ENCODE measurements at places on chromosomes 2 and 18.

- DNase-seq: no peak
These were observed 17.3 kb downstream of the BUB1 start for GRCh38 chr2:110660558-110660957.

DNA sequence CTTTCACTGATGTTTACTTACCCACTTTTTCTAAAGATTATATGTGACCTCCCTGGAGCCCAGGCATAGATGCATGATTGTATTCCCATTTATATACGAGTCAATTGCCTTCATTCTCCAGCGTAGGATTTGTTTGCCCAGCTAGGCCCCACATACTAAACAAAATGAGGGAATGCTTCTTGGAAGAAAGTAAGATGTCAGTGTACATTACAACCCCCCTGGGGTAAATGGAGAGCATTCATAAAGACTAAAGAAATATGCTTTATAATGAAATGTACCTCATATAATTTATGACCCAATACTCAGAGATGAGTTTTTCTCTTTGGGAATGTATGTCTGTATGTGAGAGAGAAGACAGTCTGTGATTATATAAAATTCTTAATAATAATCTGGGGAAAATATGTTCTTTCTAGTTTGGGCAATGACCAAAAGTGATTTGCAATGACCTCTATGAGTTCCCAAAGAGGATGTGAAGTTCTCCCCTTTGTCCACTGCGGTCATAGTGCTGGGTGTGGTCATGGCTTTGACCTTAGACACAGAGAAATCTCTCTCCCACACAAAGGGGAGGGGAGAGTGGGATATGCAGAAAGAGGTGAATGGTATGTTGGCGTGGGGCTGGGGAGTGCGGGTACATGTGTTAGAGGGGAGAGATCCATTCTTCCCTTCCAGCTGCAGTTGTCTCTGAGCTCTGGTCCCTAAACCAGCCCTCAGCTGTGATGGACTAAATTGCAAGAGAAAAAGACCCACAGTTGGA, 175.6 kb downstream of the EN1 start:
- DNase-seq: no peak

- DNase-seq: no peak
These were observed 38.0 kb downstream of the VSNL1 start for GRCh38 chr2:17578466-17578928.

DNA sequence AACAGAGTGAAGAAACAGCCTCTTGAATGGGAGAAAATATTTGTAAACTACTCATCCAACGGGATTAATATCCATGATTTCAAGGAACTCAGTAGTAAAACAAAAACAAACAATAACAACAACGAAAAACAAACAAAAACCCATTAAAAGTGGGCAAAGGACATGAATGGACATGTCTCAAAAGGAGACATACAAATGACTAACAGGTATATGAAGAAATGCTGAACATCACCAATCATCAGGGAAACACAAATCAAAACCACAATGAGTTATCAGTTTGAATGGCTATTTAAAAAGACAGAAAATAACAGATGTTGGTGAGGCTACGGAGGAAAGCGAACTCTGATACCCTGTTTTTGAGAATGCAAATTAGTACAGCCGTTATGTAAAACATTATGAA, 224.8 kb upstream of the NRXN1 start:
- no peak for DNase-seq

DNA sequence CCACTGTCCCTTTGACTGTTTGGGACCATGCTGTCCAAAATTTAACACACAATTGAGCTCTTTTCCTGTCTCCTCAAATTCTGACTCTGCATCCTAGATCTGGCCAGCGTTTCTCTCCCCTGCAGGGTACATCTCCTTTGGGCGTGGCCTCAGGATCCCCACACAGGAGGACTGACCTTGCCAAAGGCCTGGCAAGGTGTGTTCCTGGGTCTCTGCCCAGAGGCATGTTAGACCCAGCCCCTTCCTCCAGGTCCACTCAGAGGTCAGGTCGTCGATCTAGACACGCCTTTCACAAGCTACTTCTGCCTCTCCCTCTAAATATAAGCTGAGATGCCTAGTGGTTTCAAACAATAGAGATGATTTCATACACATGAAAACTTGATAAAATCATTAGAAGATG, 45.4 kb upstream of the SMIM21 start:
- DNase-seq: no peak

- no peak for DNase-seq
These were observed 117.4 kb downstream of the EML6 start for GRCh38 chr2:54840559-54841468.

DNA sequence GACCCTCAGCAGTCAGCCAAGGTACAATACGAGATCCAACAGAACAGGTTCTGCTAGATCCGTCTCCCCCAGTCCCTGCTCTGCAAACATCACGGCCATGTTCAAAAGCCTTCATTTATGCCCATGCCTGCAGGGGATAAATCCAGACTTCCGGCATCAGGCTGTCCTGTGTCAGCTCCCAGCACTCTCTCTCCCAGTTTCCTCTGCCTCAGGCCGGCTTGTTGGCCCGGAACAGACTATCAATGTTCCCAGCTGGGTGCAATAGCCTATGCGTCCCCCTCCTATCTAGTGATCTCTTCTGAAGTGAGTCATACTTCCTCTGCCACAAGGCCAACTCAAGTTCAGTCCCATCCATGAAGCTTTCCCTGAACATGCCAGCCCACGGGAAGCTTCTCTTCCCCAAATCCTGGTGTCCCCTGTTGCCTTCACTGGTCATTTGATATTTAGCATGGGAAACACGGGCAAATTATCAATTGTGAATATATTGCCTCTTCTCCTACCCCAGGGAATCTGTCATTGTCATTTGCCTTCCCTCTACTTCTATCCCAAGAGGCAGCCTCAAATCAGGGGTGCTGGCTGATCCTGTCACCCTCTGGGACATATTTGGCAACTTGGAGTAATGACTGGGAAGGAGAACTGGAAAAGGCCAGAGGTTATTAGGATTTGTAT, 51.1 kb downstream of the CAPN13 start:
- DNase-seq: peak; percentile 58

DNA sequence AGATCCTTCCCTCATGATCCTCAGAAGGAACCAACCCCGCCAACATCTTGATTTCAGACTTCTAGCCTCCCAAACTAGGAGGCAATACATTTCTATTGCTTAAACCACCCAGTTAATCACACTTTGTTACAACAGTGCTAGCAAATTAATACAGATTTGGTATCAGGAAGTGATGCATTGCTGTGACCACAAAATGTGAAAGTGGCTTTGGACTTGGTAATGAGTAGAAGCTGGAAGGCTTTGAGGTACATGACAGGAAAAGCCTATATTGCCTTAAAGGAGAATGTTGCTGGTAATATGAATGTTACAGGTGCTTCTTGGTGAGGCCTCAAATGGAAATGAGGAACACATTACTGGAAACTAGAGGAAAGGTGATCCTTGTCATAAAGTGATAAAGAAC, 260.3 kb downstream of the SATB2 start:
- peak; percentile 49 for DNase-seq

DNA sequence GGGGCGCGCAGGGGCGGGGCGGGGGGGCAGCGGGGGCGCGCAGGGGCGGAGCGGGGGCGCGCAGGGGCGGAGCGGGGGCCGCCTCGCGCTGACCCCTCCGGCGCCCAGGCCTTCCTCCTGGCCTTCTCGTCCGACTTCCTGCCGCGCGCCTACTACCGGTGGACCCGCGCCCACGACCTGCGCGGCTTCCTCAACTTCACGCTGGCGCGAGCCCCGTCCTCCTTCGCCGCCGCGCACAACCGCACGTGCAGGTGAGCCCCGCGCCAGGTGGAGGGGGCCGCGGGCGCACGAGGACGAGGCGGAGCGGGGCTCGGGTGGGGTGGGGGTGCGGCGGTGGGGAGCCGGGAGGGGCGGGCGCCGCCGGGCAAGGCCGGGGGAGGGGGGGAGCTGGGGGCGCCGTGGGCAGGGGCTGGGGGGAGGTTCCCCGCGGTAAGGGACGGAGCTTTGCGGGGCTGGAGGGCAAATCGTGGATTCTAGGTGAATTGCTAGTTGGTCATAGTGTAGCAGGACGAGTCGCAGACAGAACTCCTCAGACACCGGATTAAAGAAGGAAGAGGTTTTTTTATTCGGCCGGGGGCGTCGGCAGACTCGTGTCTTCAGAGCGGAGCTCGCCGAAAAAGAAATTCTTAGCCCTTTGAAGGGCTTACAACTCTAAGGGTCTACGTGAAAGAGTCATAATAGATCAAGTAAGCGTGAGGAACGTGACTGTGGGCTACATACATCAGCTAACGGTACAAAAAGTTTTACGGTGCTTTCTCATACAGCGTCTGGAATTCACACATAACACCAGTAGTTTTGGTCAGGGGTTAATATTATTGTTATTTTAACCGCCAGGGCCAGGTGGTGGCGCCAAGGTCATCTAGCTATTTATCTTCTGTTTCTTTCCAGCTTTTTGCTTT, 29.9 kb downstream of the ANO7 start:
- peak; percentile 25 for DNase-seq

DNA sequence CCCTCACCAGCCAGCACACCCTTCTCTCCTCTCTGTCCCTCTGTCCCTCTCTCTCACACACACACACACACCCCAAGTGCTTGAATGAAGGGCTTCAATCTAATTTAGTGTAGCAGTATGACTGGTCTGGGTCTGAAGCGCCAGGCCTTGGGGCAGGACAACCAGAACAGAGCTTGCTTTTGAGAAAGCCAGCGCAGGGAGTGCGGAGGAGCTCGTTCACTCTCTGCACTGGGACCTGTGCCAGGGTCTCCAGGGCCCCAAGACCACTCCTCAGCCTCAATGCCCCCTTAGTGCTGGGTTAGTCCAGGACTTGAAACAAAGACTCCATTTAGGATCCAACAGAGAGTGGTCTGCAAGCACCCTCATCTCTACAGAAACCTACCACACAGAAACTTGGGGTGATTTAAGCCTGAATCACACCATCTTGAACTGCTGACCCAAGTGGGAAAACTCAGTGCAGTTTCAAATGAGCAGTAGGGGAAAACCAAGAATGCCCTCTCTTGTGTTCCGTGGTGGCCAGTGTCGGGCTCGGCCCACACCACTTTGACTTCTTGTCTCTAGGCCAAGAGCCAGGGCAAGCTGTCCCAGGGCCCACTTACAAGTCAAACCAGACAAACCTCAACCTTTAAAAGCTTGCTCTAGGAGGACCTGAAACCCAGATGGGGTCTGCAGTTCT, 66.6 kb upstream of the WIPF1 start:
- no peak for DNase-seq

DNA sequence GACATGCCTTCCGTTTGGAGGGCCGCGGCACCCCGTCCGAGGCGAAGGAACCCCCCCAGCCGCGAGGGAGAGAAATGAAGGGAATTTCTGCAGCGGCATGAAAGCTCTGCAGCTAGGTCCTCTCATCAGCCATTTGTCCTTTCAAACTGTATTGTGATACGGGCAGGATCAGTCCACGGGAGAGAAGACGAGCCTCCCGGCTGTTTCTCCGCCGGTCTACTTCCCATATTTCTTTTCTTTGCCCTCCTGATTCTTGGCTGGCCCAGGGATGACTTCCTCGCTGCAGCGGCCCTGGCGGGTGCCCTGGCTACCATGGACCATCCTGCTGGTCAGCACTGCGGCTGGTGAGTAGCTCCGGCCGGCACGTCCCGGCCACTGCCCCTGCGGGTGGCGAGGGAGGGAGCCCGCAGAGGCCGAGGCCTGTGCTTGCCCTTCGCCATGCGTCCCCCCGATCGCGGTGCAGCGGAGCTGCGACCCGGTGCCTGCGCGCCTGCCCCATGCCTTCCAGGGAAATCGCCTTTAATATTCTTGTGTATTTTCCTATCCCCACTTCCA, 1.2 kb downstream of the BMPR2 start:
- no peak for DNase-seq

DNA sequence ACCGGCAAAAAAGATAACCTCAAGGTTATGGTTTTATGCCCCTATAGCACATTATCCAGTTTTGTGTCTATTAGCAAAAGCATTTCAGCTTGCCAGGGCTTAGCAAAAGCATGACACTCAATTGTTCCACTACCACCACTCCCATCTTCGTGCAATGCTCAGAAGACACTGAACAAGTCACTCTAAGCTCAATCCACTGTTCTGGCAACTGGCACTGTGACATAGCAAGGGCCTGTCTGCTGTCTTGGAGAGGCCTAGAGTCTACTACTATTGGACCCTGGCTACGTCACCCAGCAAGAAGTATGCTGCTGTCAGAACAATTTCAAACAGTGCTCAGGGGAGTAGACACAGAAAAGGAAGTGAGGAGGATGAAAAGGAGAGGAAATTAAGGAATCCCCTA, 103.5 kb upstream of the PPP1CB start:
- DNase-seq: no peak

GRCh38 chr2:8170552-8171327, 511.1 kb upstream of the ID2 start:
- DNase-seq: no peak

- DNase-seq: peak; percentile 82
These were observed 10.6 kb downstream of the SETBP1 start for GRCh38 chr18:44691148-44691925.

DNA sequence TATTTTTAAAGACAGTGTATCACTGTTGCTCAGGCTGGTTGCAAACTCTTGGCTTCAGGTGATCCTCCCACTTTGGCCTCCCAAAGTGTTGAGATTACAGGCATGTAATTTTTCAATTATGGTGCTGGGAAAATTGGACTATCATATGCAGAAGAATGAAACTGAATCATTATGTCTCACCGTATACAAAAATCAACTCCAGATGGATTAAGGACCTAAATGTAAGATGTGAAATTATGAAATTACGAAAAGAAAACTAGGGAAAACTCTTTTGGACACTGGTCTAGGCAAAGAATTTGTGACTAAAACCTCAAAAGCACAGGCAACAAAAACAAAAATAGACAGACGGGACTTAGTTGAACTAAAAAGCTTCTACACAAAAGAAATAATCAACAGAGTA, 31.2 kb downstream of the MAP3K2 start:
- no peak for DNase-seq

- no peak for DNase-seq
These were observed 294.2 kb upstream of the SKOR2 start for GRCh38 chr18:47545613-47546012.

DNA sequence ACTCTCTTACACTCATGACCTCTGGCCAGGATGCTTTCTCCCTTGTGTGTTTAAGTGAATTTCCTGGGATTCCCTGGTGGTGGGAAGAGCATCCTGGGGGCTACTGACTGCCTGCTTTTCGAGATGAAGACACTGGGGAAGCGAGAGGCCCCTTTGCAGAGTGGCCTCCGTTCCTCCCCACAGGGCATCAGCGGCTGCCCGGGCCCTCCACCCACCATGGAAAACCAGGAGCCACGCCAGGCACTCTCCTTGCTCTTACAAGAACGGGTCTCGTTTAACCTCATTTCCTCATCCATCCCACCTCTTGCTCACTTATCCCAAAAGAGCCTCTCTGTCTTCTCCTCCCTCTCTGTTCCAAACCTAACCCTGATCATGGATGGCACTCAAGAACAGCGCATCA, 17.8 kb downstream of the CHST10 start:
- no peak for DNase-seq

DNA sequence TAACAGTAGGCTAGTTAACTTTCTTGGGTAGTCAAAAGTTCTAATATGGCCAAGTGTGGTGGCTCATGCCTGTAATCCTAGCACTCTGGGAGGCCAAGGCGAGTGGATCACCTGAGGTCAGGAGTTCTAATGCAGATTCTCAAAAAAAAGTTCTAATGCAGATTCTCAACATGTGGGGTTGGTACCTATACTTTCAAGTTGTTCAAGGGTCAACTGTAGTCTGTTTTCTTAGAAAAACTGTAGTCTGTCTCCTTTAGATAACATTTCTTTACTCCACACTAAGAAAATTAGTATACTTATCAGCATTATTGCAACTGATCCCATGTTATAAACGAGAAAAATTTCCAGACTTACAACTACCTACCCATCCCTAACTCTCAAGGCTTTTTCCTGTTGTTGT, 16.6 kb downstream of the INO80D start:
- no peak for DNase-seq

Measured in renal cortical epithelial cell (primary cell).